Activated CD4-positive, alpha-beta T cell treated with anti-CD3 and anti-CD28 coated beads, Interleukin-2, amount 50 U/mL, for 24 hours (primary cell): ENCODE measurements at places on chromosomes 5 and 9.

DNA sequence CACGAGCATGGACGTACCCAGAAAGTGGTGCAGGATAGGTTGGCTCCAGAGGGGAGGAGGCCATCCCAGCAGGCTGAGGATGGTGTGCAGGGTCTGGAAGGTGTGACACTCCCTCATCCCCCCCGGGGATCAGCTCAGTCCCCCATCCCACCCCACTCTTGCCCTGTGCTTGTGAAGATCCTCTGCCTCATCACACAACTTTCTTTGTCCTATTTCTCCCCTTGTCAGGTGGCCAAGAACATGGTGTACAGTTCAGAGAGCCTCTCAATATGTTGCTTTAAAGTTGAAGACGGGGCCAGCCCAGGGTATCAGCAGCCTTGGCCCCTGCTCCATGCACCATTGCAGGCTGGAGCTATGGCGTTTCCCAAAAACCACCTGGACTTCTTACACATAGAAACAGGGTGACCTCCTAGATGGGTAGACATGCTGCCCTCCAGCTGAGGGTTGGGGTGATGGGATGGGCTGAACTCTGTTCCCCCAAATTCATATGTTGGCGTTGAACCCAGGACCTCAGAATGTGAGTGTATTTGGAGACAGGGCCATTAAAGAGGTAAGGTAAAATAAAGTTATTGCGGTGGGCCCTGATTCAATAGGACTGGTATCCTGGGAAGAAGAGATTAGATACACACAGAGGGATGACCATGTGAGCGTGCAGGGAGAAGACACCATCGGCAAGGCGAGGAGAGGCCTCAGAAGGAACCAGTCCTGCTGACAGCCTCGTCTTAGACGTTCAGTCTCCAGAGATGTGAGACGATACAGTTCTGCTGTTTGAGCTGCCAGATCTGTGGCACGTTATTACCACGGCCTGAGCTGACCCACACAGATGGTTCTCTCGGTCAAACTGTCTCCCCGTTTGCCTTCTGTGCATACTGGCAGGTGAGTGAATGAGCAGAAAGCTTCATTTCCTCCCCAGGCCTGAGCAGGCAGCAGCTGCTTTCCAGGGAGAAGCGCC lies 272.5 kb downstream of the GADD45G start:
- no peak for DNase-seq

- no peak for DNase-seq
These were observed 113.6 kb downstream of the STK32A start for GRCh38 chr5:147348451-147348850.

- DNase-seq = no peak
These were observed 41.0 kb downstream of the CYFIP2 start for GRCh38 chr5:157306692-157307471.

DNA sequence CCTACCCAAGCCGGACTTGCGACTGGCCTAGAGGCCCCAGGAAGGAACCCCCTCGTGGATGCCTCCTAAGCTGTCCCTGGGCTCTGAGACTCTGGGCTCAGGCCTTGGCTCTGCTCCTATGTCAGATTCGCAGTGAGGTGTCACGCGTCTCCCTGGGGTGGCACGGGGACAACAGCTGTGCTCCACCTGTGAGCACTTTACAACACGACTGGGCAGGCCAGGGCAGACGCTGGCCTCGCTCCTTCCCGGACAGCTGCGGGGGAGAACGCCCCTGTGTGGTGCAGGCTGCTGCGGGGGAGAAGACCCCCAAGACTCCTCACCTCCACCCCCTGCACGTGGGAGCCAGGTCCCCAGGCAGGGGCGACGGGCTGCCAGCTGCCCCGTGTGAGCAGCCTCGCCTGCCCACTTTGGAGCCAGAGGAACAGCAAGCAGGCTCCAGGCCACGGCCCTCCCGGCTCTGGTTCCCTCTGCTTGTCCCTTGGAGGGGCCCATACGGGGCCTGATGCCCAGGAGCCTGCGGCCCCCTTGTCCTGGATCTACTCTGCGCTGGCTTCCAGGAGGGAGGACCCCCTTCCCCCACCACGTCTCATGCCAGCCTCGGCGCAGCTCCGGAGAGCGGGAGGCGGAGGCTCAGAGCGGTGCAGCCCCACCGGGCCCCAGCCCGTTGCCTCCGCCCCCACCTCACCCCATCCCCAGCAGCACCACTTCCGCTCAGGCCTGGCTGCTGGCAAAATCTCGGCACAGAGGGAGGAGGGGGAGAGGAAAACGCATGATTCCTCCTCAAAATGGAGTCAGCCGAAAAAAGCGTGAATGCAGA lies 36.0 kb downstream of the SARDH start:
- peak; percentile 54 for DNase-seq

GRCh38 chr5:65132386-65132785 lies 349.3 kb downstream of the ADAMTS6 start:
- DNase-seq = no peak

- DNase-seq = no peak
These were observed 72.3 kb downstream of the ANGPTL2 start for GRCh38 chr9:127050152-127050551.

- DNase-seq = no peak
These were observed 92.9 kb upstream of the NEK6 start for GRCh38 chr9:124164811-124165210.

GRCh38 chr5:169631360-169631759 lies 5.7 kb upstream of the DOCK2 start:
- no peak for DNase-seq

GRCh38 chr9:116247284-116247683 lies 93.7 kb downstream of the PAPPA start:
- no peak for DNase-seq

- DNase-seq = no peak
These were observed 402.1 kb downstream of the PRELID2 start for GRCh38 chr5:145433077-145433476.

DNA sequence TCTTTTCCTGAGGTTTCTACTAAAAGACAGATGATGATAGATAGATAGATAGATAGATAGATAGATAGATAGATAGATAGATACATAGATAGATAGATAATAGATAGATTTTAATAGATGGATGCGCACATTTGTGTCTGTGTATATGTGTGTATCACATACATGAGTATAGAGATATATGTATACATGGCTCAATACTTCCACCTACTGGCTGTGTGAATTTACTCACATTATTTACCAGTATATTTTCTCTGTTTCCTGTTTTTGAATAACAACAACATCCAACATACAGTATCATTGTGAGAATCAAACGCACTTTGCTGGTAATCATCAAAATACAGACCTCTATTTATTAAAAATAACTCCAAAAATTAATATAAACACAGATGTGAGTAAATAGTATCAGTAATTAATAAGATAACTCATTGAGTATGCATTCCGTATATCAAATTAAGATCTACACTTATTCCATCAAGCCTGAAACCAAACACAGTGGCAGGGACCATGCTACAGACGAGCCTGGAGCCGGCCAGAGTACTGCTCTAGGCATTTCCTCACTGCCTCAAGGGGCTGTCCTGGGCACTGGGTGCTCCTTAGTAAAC lies 338.0 kb downstream of the SEMA5A start:
- no peak for DNase-seq

DNA sequence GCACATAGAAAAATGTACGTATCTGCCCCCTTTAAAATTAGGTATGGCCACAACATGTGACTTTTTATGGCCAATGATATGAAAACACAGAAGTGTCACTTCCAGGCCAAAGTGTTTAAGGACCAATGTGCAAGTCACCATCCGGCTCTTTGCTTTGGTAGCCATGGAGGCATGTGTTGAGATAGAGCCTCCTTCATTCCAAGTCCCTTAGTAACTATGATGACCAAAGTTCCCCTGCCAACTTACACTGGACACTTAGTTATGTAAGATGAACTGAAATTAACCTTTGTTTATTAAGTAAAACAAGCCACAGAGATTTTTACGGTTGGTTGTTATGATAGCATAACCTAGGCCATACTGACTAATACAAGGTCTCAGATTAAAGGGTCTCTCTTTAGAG lies 51.0 kb downstream of the FBN2 start:
- DNase-seq = no peak

DNA sequence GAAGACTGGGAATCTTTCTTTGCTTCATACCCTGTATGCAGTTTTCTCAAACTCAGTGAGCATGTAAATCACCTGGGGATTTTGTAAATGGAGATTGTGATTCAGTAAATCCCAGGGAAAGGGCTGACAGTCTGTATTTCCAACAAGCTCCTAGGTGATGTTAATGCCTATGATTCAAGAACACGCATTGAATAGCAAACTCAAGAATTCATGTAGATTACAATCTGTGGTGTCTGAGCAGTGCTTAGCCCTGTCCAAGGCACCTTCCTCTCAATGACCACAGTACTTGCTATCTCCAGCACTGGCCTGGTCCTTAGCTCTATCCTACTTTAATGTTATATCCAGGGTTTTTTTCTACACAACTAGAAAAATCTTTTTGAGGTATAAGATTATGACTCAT lies 721.4 kb upstream of the MEF2C start:
- DNase-seq = no peak

GRCh38 chr5:178469975-178470759 lies 120.0 kb downstream of the COL23A1 start:
- DNase-seq = no peak

DNA sequence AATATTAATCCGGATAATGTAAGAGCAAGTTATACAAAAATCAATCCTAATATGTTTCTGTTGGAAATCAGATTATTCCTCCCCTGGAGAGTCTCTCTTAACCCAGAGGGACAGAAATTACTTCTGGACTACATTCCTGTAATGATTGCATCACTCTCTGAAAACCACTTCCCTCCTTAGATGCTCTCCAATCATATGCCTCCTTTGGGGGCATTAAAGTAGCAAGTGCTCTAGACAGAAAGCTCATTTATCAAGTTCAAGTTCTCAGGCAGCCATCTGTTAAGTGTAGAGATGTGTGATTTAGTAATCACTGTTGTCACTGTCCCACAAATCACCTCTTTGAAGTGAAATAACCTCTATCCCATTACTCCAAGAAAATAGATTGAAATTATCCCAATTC lies 247.1 kb downstream of the SLCO4C1 start:
- no peak for DNase-seq

DNA sequence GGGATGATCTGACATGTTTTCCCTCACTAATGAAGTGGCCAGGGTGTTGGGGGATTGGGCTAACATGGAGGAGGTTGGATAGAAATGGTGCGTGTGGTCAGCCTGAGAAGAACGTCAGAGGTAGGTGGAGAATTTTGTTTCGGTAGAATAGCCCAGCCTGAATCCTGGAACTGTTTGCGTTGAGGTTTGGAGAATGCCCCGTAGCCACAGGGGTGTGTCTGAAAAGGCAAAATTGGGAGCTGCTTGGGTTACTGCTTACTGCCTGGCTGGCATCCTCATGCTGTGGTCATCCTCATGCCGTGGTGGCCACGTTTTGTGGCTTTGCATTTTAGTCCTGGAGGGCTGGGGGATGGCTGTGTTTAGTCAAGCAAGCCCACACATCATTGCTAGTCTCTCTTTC lies 236.9 kb downstream of the GOLPH3 start:
- no peak for DNase-seq
